Stimulated activated CD4-positive, alpha-beta T cell treated with anti-CD3 and anti-CD28 coated beads, Interleukin-15, amount 100 ng/mL, for 1 hour (primary cell): ENCODE measurements at places on chromosomes 2 and 18.

DNA sequence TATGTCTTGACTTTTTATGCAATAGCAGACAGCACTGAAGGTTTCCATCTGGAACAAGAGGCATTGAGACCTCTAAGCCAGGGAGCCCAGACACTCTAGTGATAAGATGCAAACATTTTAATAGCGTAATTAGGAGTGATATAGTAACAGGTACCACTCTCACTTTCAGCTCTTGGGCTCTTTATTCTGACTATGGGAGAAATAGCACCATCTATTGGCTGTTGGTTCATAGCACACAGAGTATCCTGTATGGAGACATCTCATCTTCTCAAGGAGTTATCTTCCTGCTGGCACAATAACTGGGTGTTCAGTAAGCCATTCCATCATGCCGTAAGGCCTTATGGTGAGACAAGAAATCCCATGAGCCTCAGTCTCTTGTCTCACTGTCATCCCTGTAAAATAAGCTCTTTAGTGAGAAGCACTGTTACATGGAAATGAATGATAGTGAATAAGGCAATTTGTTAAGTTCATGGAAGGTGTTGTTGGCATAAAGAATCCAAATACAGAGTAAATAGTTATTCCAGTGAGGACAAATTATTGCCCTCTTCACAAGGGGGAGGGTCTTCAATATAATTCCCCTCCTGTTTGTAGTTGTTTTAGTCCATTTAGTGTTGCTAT, 48.3 kb downstream of the THUMPD2 start:
- no peak for DNase-seq

- no peak for DNase-seq
These were observed 305.0 kb upstream of the ID2 start for GRCh38 chr2:8376603-8377410.

- DNase-seq, result no peak
These were observed 528.6 kb upstream of the CDH2 start for GRCh38 chr18:28705482-28705881.

DNA sequence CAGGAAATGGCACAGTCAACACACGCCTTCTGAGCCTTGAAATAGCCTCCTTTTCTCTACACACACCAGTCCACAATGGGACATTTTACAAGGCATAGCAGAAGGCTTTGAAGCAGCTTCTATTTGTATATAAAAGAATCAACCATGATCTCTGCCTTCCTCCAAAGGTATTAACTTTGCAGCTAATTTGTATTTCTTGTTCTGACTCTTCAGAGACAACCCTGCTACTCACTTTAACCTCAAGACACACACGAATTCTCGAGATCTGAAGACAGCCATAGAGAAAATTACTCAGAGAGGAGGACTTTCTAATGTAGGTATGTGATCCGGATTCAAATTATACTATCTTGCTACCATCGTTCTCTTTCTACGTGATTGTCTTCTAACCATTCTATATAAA, 104.6 kb downstream of the VIT start:
- no peak for DNase-seq

DNA sequence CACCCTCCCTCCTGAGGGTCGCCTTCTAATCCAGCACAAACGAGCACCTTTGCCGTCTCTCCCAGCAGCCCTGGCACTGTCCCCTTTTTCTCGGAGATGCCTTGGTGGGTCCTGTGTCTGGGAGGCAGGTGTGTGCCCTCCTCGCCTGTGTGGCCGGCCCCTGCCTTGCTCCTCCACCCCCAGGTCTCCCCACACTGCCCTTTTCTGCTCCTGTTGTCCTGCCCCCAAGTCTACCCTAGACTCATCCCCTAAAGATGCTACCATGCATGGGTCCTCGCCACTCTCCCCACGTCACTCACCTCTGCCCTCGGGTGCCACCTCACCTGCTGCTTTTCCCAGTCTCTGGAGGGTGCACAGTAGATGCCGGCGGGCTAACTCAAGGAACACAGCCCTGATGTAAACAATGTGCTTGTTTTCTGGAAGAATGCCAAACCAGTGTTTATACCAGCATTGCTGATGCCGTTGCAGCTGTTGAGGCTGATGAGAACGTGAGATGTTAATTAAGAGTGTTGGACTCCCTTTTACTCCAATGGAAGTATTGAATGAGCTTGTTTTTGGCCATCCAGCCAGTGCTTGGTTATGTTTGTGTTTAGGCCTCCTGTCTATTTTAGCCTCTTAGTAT, 223.1 kb downstream of the AGAP1 start:
- DNase-seq, result no peak

DNA sequence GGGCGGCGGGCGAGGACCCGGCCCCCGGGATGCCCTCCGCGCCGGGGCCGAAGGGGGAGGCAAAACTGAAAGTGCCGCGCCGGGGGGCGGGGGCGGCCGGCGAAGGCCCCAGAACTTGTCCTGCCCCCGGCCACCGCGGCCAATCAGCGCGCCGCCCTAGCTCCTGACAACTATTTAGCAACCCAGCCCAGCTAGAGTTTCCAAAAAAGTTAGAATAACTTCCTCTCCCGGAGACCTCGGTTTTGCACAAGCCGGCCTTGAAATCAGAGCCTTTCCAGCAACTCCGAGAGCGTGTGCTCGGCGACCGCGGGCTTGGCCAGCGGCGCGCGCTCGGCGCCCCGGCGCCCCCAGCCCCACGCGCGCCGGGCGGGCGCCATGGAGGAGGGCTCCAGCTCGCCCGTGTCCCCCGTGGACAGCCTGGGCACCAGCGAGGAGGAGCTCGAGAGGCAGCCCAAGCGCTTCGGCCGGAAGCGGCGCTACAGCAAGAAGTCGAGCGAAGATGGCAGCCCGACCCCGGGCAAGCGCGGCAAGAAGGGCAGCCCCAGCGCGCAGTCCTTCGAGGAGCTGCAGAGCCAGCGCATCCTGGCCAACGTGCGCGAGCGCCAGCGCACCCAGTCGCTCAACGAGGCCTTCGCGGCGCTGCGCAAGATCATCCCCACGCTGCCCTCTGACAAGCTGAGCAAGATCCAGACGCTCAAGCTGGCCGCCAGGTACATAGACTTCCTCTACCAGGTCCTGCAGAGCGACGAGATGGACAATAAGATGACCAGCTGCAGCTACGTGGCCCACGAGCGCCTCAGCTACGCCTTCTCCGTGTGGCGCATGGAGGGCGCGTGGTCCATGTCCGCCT, at the start of gene TWIST2:
TWIST2 (plus strand) TSS at position 245 of the 850 bp plus-strand sequence; CDS start at position 376, 131 bp downstream.
- no peak for DNase-seq

DNA sequence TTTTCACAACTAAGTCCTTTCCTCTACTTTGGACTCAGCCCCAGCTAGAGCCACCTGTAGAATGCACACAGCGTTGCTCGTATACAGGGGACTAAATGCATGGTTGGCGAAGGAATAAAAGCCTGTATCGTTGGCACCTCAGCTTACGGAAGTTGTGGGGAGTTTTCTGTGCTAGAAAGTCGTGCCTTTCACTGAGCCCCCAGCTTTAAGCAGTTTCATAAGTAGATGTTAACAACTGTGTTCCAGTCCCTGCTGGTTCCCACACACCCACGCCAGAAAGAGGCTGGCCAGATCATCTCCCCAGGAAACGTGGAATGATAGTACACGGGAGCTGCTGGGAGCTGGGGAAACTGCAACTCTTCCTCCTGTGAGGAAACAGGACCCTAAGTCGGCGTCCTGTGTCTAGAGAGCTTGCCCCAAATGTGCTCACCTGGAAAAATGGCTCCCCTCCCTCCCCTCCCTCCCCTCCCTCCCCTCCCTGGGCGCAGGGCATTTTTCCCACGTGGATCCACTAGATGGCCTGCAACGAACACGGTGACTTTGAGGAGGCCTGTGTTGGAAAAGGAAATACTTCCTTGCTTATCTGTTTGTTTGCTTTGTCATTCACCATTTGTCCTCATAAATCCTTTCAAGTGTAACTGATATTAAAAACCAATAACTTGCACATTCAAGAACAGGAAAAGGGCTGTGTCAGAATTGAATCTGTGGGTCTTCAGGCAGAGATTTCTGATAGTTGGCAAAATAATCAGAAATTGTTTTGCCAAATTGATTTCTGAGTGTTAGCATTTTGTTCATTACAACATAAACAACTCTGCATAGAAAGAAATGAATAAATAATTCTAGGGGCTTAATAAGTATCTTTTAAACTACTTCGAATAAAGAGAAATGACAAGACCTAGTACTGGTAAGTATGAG, 43.9 kb upstream of the RFX8 start:
- DNase-seq, result no peak

GRCh38 chr2:203690441-203691047, 15.9 kb upstream of the CD28 start:
- no peak for DNase-seq

GRCh38 chr2:101405351-101405899, 18.1 kb upstream of the CREG2 start:
- no peak for DNase-seq

DNA sequence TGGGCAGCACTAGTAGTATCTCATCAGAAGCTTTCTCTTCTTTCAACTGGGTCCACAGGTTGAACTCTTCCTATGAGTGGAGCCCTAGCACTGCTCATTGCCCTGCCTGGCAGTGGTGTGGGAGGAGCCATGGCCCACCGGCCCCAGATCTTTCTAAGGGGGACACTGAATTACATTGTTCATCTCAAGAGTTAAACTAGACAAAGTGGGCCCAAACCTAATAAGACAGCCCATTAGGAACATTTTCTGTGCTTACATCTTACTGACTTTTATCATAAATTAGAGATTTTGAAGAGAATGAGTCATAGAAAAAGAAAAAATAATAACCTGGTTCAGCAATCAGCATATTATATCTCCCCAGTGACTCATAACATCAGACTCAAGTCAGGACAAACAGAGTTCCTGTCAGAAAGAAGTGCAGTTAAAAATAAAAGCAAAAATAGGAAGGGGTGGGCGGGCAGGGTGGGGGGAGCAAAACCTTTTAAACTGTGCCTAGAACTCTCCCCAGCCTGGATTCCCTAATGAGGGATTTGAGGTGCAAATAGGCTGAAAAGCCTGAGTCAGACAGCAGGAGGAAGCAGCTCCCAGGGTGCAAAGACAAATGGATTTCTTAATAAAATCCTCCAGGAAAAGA, 161.6 kb upstream of the TRIB2 start:
- no peak for DNase-seq

- no peak for DNase-seq
These were observed 6.7 kb upstream of the IAH1 start for GRCh38 chr2:9467687-9468086.

GRCh38 chr18:23499291-23499781, 4.0 kb upstream of the RMC1 start:
- no peak for DNase-seq

DNA sequence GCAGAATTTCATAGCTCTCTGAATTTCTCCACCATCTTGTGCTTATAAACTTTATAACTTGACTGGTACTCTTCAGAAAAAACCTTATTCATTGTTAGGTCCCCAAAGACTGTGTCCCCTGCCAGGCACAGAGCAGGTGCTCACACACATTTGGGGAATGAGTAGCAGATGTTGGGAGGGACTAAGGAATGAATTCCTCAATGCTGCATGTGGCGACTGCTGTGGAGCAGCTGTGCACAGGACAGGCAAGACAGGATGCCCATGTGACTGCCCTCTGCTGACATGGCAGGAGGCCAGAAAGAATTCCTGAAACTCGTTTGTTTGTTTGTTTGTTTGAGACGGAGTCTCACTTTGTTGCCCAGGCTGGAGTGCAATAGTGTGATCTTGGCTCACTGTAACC, 122.3 kb upstream of the ITGA6 start:
- DNase-seq, result no peak

DNA sequence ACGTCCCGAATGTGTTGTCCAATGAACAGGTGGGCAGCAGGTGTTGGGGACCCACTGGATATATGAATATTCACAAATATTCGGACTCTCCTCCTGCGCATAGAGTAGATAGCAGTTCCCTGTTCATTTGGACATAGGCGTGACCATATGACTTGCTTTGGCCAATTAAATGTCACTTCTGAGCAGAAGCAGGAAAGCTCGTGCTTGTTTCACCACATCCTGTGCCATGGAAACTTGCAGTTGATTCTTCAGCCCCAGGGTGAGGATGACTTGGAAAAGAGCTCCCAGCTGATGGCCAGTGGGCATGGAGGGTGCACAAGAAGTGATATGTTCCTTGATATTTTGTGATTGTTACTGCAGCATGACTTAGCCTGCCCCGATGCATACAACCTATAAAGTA, 52.6 kb downstream of the PTPRM start:
- DNase-seq, result no peak

- no peak for DNase-seq
These were observed 33.7 kb downstream of the ATP9B start for GRCh38 chr18:79102886-79103285.

GRCh38 chr2:29700560-29700959, 220.8 kb downstream of the ALK start:
- no peak for DNase-seq

DNA sequence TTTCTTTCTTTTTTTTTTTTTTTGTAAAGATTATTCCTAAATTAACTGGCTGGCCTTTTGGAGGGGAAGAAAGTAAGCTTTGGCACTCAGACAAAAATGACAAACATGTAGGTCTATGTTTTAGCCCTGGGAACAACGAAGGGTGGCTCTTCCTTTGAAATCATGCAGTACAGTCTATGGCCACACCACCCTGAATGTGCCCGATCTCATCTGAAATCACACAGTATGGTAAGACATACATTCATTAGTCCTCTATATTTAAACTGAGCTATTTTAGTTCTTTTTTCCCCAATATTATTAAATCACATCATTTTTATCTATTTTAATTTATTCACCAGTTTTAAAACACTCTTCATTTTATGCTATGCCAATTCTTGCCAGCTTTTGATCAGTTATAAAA, 48.2 kb downstream of the PLA2R1 start:
- DNase-seq, result no peak

DNA sequence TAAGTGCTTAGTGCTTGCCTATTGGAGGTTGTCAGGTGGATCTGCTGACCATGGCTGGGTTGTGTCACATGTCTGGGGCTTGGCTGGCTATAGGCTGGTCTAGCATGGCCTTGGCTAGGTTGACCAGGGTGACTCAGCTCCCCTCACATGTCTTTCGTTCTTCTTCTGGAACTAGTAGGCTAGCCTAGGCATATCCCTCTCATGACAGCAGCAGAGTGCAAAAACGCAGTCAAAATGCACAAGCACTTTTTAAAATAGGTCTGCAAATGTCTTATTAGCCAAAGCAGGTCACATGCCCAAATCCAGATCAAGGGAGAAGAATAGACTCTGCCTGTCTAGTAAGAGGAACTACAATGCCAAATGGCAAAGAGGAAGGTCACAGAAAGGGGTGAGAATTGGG, 179.7 kb upstream of the ACVR2A start:
- DNase-seq, result no peak

GRCh38 chr2:135874777-135875365, 1.4 kb downstream of the MCM6 start:
- no peak for DNase-seq

DNA sequence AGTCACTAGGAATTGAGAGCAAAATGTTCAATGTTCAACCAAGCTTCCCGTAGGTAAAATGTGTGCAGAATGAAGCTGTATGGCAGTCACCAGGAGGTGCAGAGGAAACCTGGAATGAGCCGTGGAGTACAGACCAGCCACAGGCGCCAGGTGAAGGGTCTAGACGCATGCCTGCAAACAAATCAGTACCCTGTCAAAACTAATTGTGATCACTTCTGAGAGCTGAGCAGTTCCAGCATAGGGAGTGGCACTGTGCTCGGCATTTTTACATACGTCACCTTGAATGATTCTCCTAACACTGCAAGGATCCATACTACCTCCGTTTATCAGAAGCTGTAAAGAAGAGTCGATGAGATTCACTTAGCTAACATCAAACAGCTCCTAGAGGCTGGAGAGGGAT, 346.1 kb upstream of the ID2 start:
- no peak for DNase-seq
